ENCODE measurements at places on chromosomes 7 and 10. TPM values are rescaled to one million over a fixed set of nuclear protein-coding genes. Genes with fewer than 3 reads are reported as not detected.

The TEX36 gene
- not detected for total RNA-seq

The JCAD gene
- total RNA-seq: 29.5 TPM

DNA sequence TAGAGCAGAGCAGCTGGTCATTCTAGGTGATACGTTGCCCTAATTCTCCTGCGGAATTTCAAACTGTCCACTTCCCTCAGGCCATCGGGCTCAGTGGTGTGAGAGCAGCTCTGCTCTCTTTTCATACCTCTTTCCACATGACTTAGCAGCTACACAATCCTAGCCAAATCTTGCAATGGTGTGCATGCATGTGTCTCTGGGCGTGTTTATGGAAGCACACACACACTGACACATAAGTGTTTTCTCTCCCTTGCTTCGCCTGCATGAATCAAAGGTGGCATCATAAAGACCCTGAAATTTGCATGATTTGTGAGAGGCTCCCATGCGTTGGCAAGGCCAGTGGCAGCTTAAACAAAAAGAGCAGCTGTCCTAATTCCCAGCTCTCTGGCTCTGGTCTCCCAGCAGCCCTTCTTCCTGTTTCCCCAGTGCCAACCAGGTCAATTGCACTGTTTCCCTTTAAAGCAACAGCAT, 1189.5 kb downstream of the GATA3 start:
- H3K27ac ChIP-seq: no peak overlapping the region
- DNase-seq: no peak
- no peaks in the 10 kb centered on the region for H3K36me3 ChIP-seq

GRCh38 chr7:153835103-153835502, 217.1 kb upstream of the DPP6 start:
- H3K4me1 ChIP-seq: no peaks in the 10 kb centered on the region
- no peak for DNase-seq
- H3K36me3 ChIP-seq: 0 out of 2 replicates have a peak, but pooled peaks cover 4% of the 10 kb centered on the region
- no peak overlapping the region for H3K27ac ChIP-seq
- no peak overlapping the region for H3K4me3 ChIP-seq

The TMEM139 gene
- not detected for total RNA-seq

DNA sequence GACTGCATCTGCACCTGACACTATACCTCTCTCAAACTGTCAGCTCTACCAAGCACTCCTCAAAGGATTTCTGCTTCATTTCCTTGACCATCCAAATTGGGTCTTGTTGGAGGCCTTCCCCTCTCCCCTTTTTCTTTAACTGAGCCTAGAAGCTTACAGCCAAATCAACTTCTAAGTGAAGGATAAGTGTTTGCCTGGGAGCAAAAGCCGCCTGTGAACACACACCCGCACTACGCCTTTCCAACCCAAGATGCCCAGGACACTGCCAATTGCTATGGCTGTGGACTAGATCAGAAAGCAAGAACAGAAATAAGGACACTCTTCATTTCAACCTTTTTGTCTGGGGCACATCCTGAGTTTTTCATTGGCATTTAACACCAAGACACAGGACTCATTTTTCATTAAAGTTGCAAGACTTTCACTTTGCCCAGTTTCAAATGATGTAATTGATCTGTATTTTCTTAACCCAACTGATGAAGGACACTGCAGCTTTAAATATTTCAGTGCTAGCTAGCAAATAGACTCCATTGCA, 52.8 kb downstream of the CPEB3 start:
- DNase-seq: no peak
- 0 out of 2 replicates have a peak, but pooled peaks cover 4% of the 10 kb centered on the region for H3K36me3 ChIP-seq
- peaks cover 30% of the 10 kb centered on the region for H3K4me1 ChIP-seq
- H3K4me3 ChIP-seq: peak overlapping the region; percentile 7
- H3K27me3 ChIP-seq: no peaks in the 10 kb centered on the region
- no peak overlapping the region for H3K27ac ChIP-seq

DNA sequence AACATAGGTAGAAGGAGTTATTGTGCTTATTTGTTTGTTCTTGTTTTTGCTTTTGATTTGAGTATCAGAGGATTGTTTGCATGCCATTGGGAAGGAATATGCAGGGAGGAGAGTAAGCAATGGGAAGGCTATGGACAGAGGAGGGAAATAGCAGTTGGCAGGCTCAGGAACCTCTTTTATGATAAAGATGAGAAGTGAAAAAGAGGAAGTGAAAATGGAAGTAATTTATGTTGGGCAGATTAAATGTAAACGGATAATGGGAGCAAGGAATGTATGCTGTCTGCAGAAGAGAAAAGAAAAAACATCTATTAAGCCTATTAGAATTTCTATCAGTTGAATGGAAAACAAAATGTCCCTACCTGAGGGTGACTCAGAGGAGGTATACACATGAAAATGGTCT, 90.1 kb upstream of the NPSR1 start:
- H3K36me3 ChIP-seq: no peaks in the 10 kb centered on the region
- H3K4me1 ChIP-seq: no peaks in the 10 kb centered on the region
- H3K27ac ChIP-seq: no peak overlapping the region

- peak overlapping the region; percentile 63 for H3K4me3 ChIP-seq
- H3K27me3 ChIP-seq: peaks cover 9% of the 10 kb centered on the region
- DNase-seq: peak; percentile 62
- H3K4me1 ChIP-seq: peaks cover 36% of the 10 kb centered on the region
- H3K36me3 ChIP-seq: no peaks in the 10 kb centered on the region
These were observed 59.0 kb upstream of the HABP2 start for GRCh38 chr10:113493882-113494301.

The C1QL3 gene
- total RNA-seq: not detected

- H3K4me3 ChIP-seq: no peak overlapping the region
- DNase-seq: no peak
- H3K36me3 ChIP-seq: no peaks in the 10 kb centered on the region
- H3K4me1 ChIP-seq: no peaks in the 10 kb centered on the region
These were observed 345.2 kb downstream of the GPR37 start for GRCh38 chr7:124420367-124420766.

The PLXDC2 gene
- total RNA-seq: 2.8 TPM

Measured in HFFc6 (cell line).